Stimulated activated CD8-positive, alpha-beta memory T cell treated with anti-CD3 and anti-CD28 coated beads, Interleukin-7, amount 100 ng/mL, for 1 hour (primary cell): ENCODE measurements at places on chromosomes 3 and 15.

DNA sequence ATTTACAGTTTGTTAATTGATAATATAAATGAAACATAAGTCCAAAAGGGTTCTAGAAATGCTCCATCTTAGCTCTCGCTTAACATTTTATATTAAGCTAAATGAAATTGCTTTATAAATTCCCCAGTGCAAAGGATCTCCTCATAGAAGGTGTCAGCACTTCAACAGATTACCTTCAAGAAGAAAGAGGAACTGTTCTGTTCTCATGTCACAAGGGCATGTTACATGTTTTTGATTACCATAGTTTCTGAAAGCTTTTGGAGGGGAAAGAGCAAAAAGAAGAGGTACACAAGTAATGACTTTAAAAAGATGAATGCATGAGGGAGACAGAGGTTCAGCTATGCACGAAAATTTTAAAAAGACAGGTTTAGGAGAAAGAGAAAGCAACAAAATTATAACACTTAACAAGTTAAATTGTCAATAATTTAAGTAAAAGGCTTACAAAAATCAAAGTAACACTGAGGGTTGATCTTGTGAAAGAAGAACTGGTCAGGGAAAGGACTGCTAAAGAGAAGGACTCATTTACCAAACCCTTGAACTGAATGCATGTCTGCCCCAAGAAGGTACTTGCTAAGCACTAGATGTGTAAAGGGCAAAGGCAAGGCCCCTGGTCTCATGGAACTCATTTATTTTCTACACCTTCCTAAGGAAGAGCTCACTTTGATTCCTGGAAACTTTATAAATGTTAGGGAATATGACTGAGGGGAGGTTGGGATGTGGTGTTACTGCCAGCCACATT lies 45.1 kb downstream of the CCDC191 start:
- DNase-seq: no peak

DNA sequence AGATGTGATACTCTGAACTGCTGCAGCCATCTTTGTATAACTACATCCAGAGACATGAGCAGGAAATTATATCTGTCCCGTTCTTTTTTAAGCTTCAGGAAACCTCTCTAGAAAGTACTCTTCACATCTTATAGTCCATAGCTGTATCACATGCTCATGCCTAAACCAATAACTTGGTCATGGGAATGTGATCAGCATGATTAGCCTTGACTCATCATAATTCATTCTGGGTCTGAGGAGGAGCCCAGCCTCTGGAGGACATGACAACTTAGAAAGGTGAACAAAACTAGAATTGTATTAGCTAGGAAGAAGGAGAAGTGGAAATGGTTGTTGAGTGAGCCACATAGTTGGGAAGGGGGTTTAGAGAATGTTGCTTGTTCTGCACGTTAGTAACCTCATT lies 12.9 kb downstream of the PPM1L start:
- DNase-seq: no peak

DNA sequence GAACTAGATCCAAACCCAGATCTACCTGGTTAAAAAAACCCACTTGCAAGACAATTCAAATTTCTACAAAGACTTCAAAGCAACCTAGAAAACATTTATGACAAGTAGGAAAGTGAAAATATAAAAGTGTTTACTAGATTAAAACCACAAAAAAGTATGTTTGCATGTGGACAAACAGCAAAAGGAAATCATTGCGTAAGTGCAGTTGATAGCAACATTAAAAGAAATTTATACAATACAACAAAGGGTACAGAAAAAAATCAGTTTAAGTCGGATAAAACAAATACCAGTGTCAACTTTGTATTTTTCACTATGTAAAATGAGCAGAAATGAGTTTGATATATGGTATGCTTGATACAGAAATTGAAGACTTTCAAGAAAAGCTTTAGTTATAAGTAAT lies 2.6 kb downstream of the EIF5A2 start:
- no peak for DNase-seq

DNA sequence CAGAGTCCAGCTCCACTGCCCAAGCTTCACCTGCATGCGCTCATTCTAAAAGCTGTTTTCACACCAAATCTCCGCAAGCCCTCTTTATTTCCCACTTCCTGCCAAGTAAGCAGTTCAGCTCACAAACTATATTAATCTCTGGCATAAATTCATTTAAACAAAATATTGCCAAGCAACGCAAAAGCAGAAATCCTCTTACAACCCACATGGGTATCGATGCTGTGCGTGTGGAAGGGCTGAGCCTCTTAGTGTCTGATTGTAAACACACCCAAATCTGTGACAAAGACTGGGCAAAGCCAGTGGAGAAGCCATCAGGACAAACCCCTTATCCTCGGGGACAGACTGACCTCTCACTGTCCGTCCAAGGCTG lies 124.3 kb upstream of the ATP2B2 start:
- no peak for DNase-seq

DNA sequence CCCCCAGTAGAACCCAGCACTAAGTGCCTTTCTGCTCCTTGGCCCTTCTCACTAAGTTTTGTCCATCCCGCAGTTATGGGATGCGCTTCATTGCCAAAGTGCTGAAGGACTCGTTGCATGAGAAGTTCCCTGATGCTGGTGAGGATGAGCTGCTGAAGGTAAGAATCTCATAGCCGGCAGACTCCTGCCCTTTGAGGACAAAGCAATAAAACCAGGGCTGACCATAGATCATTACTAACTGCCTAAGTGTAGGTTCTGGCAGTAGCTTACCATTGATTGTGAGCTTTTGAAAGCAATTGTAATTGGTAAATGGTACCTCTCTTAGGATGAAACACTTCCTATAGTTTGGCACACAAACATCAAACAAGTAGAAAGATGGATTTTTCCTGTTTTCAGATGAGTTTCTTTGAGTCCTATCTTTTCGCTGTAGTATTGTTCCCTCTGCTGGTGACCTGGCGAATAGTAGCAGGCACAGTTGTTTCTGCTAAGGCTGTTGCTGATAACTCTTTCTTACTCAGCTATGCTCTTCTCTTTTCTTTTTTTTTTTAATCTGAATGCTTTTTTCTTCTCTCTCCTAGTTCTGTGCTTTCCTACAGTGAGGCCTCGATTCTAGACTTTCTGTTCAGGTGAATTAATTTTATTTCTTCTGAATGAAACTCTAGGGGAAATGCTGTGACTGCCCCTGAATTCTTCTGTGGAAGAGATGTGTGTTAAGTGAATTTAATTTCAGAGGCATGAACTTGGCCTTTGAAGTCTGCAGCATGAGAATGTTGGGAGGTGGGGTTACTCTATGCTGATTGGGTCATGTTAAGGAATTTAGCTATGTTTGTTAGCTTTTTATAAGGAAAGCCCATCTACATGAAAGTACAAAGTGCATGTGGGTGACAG lies 47.4 kb upstream of the CRTC3 start:
- no peak for DNase-seq

GRCh38 chr3:179624451-179624850 lies 19.9 kb downstream of the NDUFB5 start:
- DNase-seq: no peak

- no peak for DNase-seq
Observed at GRCh38 chr3:177135841-177136492, 61.3 kb downstream of the TBL1XR1 start.

DNA sequence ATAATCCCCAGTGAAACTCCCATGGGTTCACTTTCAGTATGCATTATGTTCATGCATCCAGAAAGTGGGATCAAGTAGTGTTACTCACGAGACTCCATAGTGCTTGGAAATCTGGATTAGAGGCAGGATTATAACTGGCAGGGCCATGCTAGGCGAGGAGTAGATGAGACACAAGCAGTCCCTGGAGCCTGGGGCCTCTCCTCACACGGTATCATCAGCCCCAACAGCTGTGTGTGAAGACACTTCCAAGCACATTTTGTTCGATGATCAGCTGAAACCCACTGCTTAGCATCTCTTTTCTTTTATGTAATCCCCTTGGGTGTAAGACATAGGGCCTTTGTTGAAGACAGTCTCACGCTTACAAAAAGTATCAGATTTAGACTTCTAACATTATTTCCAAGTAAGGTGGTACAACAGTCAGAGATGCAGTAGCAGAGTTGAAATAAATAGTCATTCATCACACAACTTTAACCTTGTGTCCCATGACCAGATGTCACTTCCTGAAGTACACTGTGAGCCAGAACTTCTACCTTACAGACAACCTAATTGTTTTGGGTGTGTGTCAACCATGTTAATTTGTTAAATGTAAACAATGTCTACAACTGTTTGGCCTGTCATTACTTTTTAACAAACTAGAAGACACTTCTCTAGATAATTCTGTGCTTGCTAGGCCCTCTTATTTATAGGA lies 116.9 kb downstream of the GADL1 start:
- DNase-seq: no peak

DNA sequence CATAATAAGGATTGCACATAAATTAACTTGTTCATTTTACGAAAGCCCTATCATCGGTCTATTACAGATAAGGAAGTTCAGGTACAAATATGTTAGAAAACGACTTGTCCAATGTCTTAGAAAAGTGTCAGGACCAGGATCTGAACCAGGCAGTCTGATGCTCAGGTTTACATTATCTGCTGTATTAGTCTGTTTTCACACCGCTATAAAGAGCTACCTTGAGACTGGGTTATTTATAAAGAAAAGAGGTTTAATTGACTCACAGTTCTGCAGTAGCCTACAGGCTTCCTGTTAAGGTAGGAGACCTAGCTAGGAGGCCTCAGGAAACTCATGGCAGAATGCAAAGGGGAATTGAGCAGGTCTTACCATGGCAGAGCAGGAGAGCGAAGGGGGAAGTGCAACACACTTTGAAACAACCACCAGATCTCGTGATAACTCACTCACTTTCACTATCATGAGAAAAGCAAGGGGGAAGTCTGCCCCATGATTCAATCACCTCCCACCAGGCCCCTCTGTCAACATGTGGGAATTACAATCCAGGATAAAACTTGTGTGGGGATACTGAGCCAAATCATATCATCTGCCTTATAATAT lies 45.8 kb upstream of the GOLIM4 start:
- DNase-seq: no peak

GRCh38 chr3:66762916-66763693 lies 235.0 kb upstream of the KBTBD8 start:
- DNase-seq: no peak

DNA sequence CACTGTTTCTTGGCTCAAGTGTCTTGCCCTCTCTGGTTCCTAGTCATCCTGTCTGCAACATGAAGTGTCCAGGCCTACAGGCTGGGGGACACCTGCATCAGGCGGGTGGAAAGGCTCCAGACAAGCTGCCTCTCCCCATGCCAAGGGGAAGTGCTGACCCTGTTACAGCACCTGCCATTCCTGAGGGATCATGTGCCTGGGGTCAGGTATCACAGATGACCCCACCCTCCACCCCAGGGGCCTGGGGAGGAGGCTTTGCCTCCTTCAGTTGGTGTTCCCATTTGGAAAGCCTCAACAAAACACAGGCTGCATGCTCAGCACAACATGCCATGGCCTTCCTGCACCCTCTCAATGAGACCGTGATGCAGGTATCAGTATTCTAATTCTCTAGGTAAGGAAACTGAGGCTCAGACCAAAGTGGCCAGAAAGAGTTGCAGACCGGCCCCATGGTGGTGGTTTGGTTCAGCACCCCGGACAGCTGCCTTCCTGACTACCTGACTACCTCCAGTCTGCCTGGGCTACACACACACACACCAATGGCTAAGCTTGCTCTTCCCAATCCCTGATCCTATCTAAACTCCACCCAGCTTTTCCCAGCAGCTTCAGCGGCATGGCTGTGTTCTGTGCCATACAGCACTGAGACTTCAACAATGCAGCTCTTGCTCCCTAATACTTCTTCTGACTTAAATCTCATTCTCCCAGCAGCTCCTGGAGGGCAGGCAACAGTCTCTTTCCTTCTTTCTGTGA lies 69.7 kb upstream of the LINGO1 start:
- DNase-seq: no peak

DNA sequence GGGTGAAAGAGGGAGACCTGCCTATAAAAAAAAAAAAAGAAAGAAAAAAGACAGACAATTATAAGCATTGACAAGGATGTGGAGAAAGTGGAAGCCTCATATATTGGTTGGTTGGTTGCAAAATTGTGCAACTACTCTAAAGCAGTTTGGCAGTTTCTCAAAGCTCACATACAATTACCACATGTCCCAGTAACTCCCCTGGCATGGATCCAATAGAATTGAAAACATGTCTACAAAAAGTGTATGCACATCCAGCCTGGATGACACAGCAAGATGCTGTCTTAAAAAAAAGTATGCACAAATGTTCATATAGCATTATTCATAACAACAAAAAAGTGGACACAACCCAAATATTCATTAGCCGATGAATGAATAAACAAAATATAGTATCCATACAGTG lies 19.5 kb downstream of the SETMAR start:
- DNase-seq: no peak
